ENCODE measurements at places on chromosomes 6 and 20. TPM values are rescaled to one million over a fixed set of nuclear protein-coding genes. Genes with fewer than 3 reads are reported as not detected.

The ENPP5 gene
- total RNA-seq: 2.2 TPM

The SOX18 gene
- total RNA-seq: not detected

GRCh38 chr6:107110200-107110599 is 5.1 kb downstream of the BEND3 start:
- DNase-seq: peak; percentile 12

GRCh38 chr20:15567219-15567618 is 1006.0 kb downstream of the KIF16B start:
- DNase-seq: no peak

- DNase-seq: no peak
Observed at GRCh38 chr6:147281895-147282565, 77.8 kb downstream of the STXBP5 start.
